ENCODE measurements at places on chromosomes 5 and 9. TPM values are rescaled to one million over a fixed set of nuclear protein-coding genes. Genes with fewer than 3 reads are reported as not detected.

- DNase-seq: no peak
Observed at GRCh38 chr5:52684051-52684450, 103.7 kb upstream of the ITGA1 start.

- no peak for DNase-seq
Observed at GRCh38 chr5:40646266-40646665, 33.4 kb upstream of the PTGER4 start.

DNA sequence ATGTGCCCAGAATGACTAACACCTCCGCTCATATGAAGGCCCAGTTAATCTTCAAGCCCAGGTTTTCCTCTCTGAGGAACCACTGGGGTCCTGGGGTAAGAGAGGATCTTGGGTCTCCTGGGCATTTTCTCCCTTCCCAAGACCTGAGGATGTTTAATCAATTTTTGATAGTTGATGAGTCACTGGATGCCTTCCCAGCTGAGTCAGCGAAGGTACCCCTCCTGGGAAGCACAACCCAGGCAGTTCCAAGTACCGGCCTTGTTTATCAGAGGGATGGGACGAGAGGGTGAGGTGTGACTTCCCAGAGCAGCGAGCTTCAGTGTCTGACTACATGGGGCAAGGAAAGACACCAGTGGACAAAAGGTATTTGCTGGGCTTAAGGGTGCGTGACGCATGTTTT, 119.6 kb upstream of the IL12B start:
- no peak for DNase-seq

- no peak for DNase-seq
Observed at GRCh38 chr9:13111778-13112177, 167.7 kb downstream of the MPDZ start.

DNA sequence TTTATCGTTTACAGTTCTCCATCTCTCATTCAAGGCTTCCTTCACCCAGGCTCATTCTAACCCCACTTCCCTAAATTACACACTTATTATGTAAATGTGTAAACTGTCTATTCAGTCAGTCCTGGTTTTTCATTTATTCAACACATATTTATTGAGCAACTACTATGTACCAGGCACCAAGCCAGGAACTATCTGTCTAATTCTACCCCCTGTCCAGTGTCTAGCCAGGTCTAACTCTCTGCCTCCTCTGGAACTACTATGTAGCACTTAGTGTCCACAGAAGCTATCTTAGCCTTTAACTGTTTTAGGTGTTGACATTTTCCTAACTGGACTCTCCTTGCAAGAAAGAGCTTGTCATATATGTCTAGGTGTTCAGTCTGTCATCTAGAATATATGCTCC, 56.5 kb downstream of the PDE4D start:
- no peak for DNase-seq

GRCh38 chr5:151574444-151574996, 16.6 kb downstream of the FAT2 start:
- no peak for DNase-seq

DNA sequence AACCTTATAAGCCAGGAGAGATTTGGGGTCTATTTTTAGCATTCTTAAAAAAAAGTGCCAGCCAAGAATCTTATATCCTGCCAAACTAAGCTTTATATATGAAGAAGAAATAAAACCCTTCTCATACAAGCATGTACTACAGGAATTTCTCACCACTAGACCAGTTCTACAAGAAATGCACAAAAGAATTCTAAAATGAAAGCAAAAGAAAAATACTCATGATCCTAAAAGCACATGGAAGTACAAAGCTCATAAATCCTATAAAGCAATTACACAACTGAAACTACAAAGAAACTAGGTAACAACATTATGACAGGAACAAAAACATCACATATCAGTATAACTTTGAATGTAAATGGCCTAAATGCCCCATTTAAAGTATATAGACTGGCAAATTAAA, 34.5 kb upstream of the HTR4 start:
- DNase-seq: no peak

GRCh38 chr9:83800236-83801033, 17.1 kb downstream of the GKAP1 start:
- DNase-seq: no peak

The FOXD4L3 gene
- 0.12 TPM for polyA plus RNA-seq

DNA sequence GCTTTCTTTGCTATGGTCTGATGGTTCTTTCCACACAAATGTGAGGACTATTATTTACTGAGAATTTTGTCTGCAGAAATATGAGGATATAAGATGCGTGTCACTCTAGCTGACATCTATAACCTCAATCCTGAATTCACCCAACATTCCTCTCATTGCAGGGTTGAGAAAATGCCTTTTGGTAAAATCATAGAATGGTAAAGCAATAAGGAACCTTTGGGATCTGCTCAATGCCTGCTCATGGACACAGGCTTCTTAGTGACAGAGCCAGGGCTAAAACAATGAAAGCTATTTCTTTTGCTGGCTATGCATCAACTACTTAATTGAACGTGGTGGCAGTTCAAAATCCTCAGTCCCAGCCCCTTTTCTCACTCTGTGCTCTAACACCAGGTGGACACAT, 199.6 kb downstream of the GAS1 start:
- DNase-seq: no peak

The HTR4 gene
- 4.7 TPM for polyA plus RNA-seq

The PDGFRB gene
- 18.6 TPM for polyA plus RNA-seq

DNA sequence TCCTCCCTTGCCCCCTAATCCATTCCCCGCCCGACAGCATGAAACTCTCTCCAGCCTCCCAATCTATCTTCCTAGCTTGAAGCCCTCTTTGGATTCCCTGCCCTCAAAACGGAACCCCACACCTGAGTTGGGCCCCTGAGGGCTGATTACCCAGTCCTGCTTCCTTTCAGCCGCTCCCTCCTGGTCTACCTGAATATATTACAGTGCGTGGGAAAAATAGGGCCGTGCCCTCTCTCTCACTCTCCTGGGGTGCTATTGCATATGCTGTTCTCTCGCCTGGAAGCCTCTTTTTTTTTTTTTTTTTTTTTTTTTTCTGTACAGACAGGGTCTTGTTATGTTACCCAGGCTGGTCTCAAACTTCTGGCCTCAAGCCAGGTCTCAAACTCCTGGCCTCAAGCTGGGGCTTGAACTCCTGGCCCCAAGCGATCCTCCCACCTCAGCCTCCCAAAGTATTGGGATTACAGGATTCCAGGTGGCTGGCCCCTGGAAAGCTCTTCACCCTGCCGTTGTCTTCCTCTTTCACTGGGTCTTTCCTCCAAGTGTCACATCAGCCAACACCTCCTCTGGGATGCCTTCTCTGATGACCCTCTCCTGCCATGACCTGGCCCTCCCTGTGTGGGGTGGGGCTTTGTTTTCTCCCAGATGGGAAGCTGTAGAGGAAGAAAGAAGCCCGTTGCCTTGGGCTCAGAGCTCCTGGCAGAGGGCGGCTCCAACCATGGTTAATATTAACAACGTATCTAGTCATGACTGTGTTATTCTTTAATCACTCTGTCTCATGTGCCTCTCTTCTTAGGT, 8.2 kb downstream of the DNM1 start:
- DNase-seq: peak; percentile 76

The CDX1 gene
- 196 TPM for polyA plus RNA-seq

- DNase-seq: no peak
Observed at GRCh38 chr9:96009690-96010472, 134.4 kb downstream of the ERCC6L2 start.

The IFT74 gene
- polyA plus RNA-seq: 20.8 TPM

- DNase-seq: no peak
Observed at GRCh38 chr5:80216753-80217596, 38.9 kb downstream of the SERINC5 start.

The DNAJB5 gene
- polyA plus RNA-seq: 9.7 TPM

DNA sequence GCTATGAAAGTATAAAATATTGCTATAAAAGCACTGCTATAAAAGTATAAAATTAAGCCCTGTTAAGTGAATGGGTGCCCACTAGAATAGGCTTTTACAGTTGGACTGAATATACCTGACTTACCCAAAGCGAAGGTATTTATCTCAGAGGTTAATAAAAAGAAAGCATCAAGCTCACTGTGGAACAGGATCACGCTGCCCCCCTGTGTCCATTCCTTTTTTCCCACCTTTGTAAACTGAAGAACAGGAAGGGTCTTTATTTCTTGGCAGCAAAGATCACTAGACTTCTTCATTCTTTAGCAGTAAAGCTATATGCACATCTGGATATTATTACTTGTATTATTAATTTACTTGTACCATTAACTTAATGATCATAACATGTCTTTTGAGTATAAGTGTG, 22.1 kb upstream of the PLPP6 start:
- DNase-seq: peak; percentile 11

DNA sequence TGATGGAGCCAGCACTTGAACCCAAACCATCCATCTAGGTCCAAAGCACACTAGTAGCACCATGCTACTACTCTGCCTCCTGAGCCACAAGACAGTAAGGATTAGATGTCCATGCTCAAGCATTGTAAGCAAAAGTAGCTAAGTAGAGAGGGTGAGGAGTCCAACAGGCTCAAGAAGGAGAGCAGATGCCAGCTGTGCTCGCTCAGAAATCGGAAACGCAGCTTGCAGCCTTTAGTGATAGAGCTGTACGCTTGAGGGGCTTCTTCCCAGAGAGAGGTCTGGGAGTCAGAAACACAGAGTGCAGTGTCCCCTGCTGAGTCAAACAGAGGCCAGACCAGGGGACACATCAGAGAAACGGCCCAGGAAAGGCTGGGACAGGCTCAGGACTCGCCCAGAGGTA, 32.7 kb upstream of the GABRP start:
- DNase-seq: no peak
